ENCODE measurements at places on chromosomes 5 and 9. TPM values are rescaled to one million over a fixed set of nuclear protein-coding genes. Genes with fewer than 3 reads are reported as not detected.

Gene TAS2R1
- total RNA-seq = not detected

DNA sequence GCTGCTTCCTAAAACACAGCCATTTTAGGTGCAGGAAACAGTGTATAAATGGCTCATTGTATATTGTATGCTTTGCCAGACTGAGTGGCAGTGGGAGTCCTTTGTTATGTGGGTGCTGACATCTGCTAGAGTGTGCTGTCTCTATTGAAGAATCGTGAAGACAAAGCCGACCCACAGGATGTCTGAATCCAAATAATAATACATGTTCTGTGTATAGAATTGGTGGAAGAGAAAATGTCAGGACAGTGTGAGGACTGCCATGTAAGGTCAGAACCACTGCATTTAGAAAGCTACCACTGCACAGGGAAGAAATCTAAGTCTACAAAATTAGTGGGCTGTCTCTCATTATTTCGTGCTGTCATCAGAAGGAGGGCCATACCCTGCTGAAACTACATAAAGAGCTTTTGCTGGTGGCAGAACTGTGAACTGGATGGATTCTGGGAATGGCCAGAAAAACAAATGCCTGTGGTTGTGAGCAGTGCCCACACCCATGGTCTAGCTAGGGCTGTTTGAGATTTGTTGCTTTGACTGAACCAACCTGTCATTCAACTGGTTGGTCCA, 2.5 kb downstream of the IL7R start:
- DNase-seq = no peak

- no peak for DNase-seq
Measured at GRCh38 chr5:178149199-178149932, 4.3 kb downstream of the NHP2 start.

DNA sequence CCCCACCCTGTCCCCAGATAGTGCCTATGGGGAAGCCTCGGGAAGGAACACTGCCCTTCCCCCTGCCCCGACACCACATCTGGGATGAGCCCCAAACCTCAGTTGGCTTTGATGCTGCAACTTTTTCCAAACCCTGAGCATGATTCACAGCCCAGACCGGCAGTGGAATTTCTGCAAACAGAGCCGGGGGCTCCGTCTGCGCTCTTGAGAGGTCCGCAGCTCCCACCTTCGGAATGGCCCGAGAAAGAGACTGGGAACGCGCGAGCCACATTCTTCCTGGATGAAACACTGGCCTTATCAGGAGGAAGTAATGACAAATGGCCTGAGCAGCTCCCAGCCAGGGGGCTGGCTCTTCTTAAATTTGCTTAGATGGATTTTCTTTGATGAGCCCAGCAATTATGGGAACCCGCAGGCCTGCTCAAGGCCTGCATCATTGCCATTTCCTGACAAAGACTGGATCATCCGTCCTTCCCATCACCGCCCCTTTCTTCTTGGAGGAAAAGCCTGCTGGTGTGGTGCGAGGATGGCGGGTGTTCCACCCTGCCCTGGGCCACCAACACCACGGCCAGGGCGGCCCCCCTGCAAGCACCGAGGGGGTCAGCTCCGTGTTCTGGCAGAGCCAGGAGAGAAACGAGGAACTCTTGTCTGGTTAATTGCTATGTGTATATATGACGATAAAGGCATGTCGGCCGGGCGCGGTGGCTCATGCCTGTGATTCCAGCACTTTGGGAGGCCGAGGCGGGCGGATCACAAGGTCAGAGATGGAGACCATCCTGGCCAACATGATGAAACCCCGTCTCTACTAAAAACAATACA, 38.8 kb upstream of the COL5A1 start:
- peak; percentile 90 for DNase-seq

- no peak for DNase-seq
Measured at GRCh38 chr5:157582731-157583620, 7.4 kb upstream of the ADAM19 start.

DNA sequence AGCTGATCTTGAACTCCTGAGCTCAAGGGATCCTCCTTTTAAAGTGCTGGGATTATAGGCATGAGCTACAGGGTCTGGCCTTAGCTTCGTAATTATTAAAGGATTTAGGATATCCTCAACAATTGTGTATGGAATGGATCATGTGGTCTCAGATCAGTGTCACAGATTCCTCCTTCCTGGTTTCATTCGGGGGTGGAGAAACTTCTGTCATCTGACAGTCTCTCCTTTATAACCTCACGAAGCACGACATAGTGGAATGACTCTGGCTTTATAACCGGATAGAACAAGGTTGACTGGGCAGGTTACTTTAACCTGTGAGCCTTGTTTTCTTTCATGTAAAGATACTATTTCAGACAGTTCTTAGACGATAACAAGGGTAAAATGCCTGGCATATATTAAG, 4.4 kb upstream of the GNG10 start:
- no peak for DNase-seq

Gene ASS1
- total RNA-seq = 59.9 TPM

Gene GARIN3
- not detected for total RNA-seq

DNA sequence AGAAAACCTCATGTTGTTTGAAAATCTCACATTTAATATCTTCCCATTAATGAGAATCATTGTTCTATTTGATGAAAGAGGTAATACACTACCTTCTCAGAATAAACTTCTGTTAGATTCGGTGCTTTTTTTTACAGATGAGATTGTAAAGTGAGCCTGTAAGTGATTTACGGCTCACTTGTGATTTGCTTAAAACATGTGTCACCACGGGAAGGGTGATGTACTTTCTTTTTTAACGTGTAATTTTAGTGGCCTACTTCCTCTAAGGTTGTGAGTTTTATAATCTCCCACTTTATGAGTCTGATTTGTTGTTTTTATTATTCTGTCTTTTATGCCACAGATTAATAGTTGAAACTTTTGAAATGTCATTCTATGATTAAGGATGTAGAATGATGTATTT, 15.9 kb downstream of the ANXA1 start:
- DNase-seq = no peak

DNA sequence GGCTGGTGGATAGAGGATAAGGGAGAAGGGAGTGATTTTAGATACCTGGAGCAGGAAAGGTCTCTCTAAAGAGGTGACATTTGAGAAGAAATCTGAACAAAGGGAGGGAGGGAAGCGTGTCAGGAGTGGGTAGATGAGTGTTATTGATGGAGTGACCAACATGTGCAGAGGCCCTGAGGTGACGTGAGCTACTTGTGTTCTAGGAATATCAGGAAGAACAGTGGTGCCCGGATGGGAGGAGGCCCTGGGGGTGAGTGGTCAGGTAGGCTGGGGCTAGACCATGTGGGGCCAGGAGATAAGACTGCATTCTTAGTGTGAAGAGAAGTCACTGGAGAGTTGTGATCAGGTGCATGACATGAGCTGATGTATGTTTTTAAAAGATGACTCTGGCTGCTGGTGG, 256.2 kb downstream of the ARHGAP26 start:
- no peak for DNase-seq

DNA sequence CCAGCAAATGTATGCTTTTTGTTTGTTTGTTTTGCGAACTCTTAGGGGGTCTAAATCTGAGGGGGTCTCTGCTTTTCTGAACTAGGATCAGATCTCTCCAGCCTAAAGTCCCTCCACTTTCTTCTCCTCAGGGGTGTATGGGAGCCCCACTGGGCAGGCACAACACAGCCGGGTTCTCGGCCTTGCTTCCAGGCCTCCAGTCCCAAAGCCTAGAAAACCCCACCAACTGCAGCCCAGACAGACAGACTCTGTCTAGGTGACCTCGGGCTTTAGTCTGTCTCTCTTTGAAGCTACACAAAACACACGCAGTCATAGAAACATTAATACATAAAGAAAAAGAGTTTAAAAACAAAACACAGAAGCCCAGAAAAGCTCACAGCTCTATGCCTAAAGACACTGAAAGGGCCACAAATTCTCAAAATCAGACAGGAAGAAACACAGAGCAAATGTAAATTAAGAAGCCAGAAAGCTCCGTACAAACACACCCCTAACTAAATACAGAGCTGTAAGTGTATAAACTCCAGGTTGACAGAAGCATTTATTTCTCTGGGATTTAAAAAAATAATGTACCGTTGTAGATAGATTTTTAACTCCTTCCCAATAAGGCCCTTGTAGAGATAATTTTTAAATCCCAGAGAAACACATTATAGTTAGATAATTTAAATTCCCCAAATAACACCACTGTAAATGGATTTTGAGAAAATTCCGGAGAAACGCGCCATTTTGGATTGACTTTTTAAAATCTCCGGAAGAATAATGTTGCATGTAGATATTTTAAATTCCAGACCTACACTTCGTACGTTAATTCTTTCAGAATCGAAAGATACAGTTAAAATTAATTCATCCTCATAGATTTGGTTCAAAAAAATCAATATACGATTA, 2.0 kb downstream of the PITX1 start:
- peak; percentile 42 for DNase-seq

GRCh38 chr9:124928116-124928515, 12.8 kb downstream of the GOLGA1 start:
- DNase-seq = no peak

Gene ZFP62
- total RNA-seq = 31.7 TPM

- DNase-seq = no peak
Measured at GRCh38 chr9:90975781-90976538, 174.3 kb downstream of the SYK start.

DNA sequence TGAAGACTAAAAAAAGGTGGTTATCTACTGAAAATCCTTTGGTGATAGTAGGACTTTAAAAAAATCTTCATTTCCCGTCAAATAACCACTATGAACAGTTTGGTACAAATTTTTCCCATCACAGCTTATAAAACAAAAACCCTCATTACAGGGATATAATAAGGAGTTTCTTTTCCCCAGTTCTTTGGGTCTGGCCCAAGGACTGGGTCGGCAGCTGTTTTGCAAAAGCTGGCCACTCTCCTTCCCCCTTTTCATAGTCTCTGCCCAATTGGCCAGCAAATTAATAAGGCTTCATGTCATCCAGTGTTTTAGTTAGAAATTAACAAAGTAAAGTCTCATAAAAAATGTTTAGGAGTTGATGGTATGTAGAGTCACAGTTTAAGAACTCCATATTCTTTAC, 47.0 kb upstream of the PDE8B start:
- no peak for DNase-seq

DNA sequence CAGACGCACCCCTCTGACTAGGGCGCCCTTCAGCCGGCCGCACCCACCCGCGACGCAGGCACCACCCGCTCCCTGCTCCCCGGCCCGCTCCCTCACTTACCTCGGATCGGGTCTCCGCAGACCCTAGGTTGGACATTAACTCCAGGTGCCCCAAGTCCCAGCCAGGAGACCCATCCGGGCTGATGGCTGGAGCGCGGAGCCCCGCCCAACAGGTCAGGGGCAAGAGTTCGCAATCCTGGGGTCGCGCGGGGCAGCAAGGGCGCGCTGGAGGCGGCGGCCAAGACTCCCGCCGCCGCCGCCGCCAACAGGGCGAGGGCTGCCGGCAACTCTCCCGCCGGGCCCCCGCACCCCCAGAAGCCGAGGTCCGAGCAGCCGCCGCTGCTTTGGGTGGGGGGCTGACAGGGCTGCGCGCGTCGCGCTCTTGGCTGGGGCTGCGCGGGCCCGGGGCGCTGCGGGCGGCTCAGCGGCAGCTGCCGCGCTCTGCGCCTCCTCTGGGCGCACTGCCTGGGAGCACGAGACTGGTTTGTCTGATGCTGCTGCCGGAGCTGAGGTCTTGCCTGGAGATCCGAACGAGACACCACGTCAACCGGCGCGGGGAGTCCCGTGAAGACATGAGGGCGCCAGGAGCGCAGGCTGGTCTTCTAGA, at the start of gene GDNF:
GDNF (minus strand) TSS at position 635 of the 646 bp plus-strand sequence. CDS start 5,245 bp downstream, outside the sequence.
- DNase-seq = peak; percentile 85

DNA sequence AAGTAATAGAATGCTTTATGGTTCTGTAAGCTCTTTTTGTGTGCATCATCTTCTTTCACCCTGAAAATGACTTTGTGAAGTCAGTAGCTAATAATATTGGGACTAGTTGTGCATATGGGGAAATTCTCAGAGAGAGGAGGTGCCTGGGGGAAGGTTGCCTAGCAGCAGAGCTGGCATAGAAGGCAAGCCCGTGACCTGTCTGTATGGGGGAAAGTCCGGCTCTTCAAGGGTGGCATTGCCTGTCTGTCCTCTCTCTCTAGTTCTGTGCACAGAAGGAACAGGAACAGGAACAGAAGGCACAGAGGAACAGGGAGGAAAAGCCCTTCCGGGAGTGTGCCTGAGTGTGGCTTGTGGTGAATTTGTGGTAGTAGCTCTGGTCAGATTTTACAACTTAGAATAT, 33.1 kb downstream of the SH3GL2 start:
- no peak for DNase-seq

- DNase-seq = no peak
Measured at GRCh38 chr5:165781738-165782137, 2276.3 kb downstream of the MAT2B start.

DNA sequence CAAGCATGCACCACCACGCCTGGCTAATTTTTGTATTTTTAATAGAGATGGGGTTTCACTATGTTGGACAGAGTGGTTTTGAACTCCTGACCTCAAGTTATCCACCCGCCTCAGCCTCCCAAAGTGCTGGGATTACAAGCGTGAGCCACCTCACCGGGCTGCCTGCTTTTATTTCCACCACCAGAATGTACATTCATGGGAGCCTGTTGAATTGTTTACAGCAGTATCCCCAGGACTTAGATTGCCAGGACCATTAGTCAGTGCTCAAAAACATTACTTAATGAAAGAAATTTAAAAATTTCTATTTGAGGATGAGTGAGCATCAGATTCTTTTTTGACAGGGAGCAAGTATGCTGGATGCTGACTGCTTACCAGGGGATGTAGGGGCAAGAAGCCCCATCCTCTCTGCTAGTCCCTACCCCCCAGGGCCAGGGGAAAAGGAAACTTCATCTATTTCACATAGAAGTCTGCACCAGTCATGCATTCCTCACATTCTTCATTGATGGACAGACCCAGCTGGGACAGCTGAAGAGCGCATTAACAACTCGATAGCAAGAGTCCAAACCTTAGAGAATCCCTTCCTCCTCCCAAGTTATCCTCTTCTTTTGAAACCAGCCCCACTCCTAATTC, 10.3 kb upstream of the RGMB start:
- peak; percentile 87 for DNase-seq

- DNase-seq = no peak
Measured at GRCh38 chr9:95783426-95783975, 92.0 kb upstream of the ERCC6L2 start.

DNA sequence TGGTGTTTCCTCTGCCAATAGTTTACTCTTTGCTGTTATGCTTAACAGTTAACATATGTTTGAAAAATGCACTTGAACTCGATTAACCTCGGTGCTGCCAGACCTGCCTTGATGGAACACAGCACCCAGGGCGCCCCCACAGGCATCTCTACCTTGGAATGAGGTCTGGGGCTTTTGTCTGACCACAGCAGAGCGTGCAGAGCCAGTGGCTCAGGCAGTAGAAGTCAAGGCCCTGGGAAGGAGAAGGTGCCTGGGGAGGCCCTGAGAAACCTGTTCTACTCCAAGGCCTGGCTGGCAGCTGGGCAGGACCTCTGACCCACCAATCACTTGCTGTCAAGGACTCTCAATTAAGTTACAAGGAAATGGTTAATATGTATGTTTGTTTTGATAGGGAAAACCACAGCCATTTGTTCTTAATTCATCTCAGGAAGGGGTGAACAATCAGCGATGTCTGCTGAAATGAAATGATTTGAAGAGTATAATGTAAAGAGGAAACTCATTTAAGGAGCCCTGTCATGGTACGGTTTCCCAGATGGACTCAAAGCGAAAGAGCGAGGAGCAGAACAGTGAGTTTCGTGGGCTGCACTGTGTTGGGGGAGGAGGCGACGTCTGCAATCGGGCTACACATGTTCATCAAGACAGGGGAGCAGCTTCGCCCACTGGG, 21.9 kb downstream of the MACROH2A1 start:
- no peak for DNase-seq

All from muscle of leg (tissue), 16 donors.